ENCODE measurements at places on chromosomes 6 and 20.

GRCh38 chr6:130879826-130880225 lies 52.6 kb downstream of the SMLR1 start:
- no peak for DNase-seq

GRCh38 chr6:78300885-78301284 lies 566.5 kb upstream of the IRAK1BP1 start:
- DNase-seq = no peak

DNA sequence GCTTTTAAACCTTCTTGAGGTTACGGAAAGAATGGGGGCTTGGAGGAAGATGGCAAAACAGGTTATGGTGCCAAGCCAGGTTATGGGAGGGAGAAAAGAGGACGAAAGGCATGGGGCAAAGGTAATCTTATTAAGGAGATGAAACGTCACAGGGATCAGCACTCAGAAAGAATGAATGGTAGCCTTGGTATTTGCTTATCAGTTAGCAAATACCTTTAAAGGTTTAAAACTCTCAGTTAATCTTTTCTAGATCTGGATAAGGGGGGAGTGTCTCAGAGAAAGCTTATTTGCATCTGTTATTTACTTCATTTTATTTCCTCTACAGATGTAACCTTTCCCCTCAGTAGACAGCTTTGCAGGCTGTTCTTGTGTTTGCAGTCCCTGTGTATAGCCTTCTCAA lies 55.5 kb upstream of the EEF1E1 start:
- no peak for DNase-seq

DNA sequence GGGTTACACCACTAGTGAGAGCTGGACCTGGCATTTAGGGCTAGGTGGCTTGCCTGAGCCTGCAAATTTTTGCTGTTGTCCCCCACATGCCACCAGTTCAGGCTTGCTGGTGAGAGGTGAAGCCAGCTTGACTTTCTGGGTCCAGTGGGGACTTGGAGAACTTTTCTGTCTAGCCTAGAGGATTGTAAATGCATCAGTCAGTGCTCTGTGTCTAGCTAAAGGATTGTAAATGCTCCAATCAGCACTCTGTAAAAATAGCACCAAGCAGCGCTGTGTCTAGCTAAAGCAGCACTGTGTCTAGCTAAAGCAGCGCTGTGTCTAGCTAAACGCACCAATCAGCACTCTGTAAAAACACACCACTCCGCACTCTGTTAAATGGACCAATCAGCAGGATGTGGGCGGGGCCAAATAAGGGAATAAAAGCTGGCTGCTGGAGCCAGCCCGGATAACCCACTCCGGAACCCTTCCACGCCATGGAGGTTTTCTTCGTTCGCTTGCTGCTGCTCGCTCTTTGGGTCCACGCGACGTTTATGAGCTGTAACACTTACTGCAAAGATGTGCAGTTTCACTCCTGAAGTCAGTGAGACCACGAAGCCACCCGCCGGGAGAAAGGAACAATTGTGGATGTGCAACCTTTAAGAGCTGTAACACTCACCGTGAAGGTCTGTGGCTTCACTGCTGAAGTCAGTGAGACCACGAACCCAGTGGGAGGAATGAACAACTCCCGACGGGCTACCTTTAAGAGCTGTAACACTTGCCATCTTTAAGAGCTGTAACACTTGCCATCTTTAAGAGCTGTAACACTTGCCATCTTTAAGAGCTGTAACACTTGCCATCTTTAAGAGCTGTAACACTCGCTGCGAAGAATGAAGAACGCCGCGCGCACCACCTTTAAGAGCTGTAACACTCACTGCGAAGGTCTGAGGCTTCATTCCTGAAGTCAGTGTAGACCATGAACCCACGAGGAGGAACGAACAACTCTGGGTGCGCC lies 27.3 kb downstream of the GMPR start:
- no peak for DNase-seq

GRCh38 chr6:165443462-165443861 lies 134.1 kb upstream of the C6orf118 start:
- DNase-seq = no peak

GRCh38 chr6:37099442-37099841 lies 70.5 kb upstream of the PIM1 start:
- DNase-seq = no peak

DNA sequence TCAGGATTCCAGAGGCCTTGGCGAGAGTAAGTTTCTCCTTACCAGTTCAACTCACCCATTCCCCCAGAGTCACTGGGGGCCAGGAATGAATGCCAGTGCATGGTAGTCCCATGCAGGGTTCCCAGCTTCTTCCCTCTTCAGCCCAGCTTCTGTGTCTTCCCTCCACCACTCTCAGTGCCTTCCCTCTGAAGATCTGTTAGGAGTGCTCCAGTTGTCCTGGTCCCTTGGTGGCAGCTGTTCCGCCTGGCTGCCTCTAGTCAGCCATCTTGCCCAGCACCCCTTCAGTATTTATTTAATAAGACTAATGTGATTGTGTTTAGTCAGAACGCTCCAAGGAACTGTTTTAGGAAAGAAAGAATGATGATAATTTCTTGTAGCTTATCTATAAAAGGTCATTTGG lies 23.1 kb downstream of the FIG4 start:
- no peak for DNase-seq

DNA sequence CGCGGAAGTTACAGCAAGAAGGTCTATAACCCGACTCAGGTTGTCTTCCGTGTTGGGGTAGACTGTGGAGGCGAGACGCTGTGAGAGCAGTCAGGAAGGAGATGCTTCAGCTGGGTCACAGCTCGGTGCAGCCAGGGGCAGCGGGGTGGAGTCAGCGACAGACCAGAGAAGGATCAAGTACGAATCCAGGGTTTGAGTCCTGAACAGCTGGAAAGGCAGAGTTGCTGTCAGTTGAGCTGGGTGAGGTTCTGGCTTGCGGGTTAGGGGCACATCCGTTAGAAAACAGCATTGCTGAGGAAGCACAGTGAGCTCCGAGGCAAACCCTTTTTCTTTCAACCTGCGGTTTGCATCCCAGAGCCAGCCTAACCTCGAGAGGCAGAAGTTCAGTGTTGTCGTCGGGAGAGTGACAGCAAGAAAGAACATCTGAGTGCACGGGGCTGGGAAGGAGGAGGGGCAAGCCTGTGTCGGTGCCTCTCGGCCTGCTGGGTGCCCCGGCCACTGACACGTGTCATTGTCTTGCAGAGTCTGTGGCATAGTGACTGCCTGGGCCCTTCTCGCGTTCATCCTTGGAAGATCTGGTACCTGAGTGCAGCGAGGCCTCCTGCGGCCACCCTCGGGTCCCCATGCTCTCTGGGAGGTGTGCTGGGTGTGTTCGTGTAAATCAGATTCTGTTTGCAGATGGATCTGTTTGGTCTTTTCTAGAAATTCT lies 20.0 kb downstream of the PNLDC1 start:
- no peak for DNase-seq

GRCh38 chr6:125747589-125748405 lies 1.6 kb upstream of the HEY2 start:
- peak; percentile 72 for DNase-seq

GRCh38 chr20:43043887-43044286 lies 145.8 kb downstream of the PTPRT start:
- DNase-seq = no peak

- DNase-seq = no peak
Observed at GRCh38 chr6:39908838-39909583, 25.3 kb downstream of the MOCS1 start.

DNA sequence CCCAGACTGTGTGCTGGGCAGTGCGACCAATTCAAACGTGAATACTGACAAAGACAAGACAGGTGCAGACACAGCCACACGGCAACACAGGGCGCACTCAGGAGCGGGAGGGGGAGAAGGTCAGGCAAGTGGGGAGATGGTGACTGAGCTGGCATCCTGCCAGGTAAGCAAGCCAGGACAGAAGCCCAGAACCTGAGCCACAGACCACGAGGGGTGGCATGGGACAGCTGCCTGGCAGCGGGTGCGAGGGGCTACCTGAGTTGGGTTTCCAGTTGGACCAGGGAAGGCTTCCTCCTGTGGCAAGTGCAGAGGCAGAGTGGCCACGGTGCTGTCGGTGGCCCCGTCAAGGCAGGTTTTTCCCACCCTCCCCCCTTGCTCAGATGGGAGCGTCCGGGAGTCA lies 215.2 kb upstream of the ARID1B start:
- no peak for DNase-seq

- no peak for DNase-seq
Observed at GRCh38 chr6:67639161-67639560, 995.9 kb upstream of the ADGRB3 start.

DNA sequence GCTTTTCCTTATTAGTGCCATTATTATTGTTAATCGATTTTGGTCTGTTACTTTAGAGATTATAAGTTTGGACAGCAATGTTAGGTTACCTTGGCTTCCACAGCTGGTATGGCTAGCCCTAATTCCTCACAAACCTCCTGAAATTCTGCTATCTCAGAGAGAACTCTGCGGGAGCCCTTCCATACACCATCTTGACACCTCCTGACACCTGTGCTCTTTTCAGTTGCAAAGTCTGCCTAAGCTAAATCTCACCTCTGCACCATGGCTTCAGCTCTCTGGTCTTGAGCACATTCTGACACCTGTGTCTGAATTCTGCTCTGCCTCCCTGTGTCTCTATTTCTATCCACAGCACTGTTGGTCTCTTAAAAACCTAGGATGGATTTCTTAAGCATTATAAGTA lies 106.5 kb downstream of the DCDC2 start:
- no peak for DNase-seq

GRCh38 chr6:104563306-104563705 lies 296.4 kb downstream of the HACE1 start:
- no peak for DNase-seq

DNA sequence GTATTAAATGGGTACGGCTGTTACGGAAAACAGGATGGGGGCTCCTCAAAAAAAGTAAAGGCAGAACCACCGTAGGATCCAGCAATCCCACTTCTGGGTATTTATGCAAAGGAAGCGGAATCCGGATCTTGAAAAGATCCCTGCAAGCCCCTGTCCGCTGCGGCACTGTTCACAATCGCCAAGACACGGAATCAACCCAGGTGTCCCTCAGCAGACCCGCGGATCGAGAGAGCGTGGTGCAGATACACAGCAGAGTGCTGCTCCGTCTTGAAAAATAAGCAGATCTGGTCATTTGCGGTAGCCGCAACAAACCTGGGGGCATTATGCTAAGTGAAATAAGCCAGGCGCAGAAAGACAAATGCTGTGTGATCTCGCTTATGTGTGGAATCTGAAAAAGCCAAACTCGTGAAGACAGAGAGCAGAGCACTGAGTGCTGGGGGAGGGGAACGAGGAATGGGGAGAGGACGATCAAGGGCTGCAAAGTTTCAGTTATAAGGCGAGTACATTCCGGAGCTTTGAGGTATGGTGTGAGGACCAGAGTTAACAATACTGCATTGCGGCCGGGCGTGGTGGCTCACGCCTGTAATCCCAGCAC lies 41.3 kb downstream of the NTSR1 start:
- DNase-seq = no peak

DNA sequence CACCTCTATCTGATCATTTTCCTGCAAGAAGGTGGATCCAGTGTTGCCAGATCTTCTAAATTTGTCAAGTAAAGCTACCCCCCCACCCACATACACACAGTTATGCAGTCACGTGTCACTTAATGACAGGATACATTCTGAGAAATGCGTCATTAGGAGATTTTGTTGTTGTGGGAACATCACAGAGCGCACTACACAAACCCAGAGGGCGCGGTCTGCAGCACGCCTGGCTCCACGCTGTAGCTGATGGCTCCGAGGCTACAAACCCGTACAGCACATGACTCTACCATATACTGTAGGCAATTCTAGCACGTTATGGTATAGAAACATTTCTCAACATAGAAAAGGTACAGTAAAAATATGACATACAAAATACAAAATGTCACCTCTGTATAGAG lies 126.9 kb downstream of the SYCP2 start:
- DNase-seq = no peak

- peak; percentile 88 for DNase-seq
Observed at GRCh38 chr20:4160761-4161305, 145.5 kb upstream of the RNF24 start.

DNA sequence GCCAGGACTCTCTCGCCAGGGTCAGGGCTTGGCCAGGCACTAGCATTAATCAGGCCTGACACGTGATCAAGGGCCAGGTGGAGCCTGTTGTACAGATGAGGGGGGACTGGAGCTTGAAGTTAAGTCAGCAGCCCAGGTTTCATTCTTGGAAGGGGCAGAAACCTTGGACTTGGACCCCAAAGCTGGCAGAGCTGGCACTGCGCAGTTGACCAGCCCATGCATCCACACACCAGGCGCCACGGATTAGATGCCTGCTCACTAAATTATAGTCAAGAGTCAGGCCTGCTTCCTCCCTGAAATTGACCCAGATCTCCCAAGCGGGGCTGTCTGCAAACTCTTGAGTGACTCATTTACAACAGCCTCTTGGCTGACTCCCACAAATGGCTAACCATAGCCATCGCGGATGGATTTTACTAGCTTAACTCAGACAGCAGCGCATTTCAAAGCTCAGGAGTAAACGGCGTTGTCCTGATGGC lies 4.1 kb upstream of the TAF4 start:
- DNase-seq = no peak

- DNase-seq = no peak
Observed at GRCh38 chr6:143260857-143261256, 189.6 kb downstream of the ADAT2 start.

DNA sequence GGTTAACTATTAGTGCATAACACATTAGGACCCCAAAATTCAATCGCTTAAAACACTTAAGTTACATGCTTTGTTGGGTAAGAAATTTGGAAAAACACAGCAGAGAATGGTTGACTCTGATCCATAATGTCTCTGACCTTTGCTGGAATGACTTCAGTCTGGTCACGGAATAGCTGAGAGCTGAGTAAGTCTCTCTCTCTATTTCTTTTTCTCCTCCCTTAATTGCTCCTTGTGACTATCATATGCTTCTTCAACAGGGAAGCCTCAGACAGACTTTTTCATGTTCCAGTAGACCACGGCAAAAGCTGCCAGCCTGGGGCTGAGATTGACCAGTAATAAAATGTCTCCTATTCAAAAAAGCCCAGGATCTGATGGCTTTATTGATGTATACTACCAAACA lies 4.8 kb downstream of the OR12D1 start:
- DNase-seq = no peak

- DNase-seq = no peak
Observed at GRCh38 chr6:167470101-167470835, 145.4 kb downstream of the TTLL2 start.

- DNase-seq = no peak
Observed at GRCh38 chr20:61803915-61804751, 261.5 kb downstream of the TAF4 start.
